Stimulated activated CD8-positive, alpha-beta memory T cell treated with anti-CD3 and anti-CD28 coated beads, Interleukin-2, amount 100 ng/mL, for 48 hours (primary cell): ENCODE measurements at places on chromosomes 4 and X.
A peak's percentile ranks its signal among the peaks of the same experiment; 100 is the strongest.

DNA sequence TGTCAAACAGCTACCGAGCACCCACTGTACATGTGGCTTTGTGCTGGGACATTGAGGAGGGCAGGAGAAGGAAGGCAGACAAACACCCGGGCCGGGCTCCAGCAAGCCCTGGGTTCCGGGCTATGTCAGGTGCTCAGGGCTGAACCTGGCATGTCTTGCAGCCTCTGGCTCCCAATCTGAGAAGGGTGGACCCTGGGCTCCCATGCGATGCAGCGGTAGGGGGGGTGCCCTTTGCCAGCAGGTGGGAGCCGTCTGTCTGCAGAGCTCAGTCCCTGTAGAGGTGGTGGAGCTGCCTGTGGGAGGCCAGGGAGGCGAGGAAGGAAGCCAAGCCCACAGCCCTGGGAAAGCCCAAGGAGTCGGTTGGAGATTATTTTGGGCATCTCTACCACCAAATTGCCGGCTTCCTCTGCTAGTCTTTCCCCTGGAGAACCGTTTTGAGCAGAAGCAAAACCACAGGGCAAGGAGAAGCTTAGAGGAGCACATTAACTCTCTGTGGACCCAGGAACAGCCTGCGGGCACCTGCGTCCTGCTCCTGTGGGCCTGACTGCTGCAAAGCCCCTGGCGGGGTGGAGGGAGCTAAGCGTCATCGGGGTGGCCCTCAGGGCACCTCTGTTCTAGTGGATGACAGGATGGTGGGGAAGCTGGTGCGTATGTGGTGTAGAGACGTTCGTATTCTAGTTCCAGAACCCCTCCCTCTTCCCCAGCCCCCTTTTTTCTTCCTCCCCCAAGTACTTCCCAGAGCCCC lies 10.3 kb downstream of the CPZ start:
- no peak for DNase-seq

- DNase-seq = peak; percentile 76
Measured at GRCh38 chr4:112523764-112524505, 8.0 kb upstream of the NEUROG2 start.

- DNase-seq = no peak
Measured at GRCh38 chr4:155025762-155026457, 182.5 kb upstream of the NPY2R start.

GRCh38 chr4:19831644-19832285 lies 419.9 kb upstream of the SLIT2 start:
- no peak for DNase-seq

GRCh38 chr4:138307319-138307718 lies 65.2 kb upstream of the SLC7A11 start:
- DNase-seq = no peak

DNA sequence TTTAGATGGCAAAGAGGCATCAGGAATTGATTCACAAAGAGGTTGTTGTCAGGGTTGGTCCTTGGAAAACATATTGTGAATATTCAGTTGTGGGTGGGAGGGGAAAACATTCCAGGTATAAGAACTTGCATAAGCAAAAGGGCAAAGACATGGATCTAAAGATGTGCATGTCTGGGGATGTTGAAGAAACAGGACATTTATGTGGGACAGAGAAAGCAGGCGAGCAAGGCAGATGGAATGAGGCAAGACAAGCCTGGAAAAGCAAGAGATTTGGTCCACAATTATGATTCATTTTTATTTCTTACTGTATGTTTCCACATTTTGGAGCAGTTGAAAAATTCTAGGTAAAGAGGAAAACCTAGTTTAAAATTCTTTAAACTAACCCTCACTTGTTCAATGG lies 134.9 kb upstream of the CXXC4 start:
- DNase-seq = no peak
